ENCODE measurements at places on chromosomes 1 and 21.

- DNase-seq, result no peak
These were observed 29.8 kb upstream of the KIAA0040 start for GRCh38 chr1:175222296-175222938.

- DNase-seq, result no peak
These were observed 1532.1 kb upstream of the TPTE start for GRCh38 chr21:8989261-8989711.

DNA sequence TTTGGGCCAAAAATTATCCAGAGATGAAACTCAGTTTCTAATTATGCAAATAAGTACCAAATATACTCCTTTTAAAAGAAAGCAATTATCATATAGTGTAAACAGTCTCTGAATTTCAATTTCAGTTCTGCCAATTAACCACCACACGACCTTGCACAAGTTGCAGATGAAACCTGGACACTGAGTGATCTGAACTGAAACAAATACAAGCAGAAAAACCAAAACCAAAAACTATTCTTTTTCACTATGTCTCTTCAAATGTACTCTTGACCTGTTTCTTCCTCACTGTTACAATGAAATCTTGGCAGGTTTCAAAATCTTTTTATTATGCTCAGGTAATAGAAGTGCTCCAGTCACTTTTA is 79.2 kb downstream of the TYW3 start:
- no peak for DNase-seq

- no peak for DNase-seq
These were observed 99.6 kb downstream of the ZBTB18 start for GRCh38 chr1:244150665-244151064.

DNA sequence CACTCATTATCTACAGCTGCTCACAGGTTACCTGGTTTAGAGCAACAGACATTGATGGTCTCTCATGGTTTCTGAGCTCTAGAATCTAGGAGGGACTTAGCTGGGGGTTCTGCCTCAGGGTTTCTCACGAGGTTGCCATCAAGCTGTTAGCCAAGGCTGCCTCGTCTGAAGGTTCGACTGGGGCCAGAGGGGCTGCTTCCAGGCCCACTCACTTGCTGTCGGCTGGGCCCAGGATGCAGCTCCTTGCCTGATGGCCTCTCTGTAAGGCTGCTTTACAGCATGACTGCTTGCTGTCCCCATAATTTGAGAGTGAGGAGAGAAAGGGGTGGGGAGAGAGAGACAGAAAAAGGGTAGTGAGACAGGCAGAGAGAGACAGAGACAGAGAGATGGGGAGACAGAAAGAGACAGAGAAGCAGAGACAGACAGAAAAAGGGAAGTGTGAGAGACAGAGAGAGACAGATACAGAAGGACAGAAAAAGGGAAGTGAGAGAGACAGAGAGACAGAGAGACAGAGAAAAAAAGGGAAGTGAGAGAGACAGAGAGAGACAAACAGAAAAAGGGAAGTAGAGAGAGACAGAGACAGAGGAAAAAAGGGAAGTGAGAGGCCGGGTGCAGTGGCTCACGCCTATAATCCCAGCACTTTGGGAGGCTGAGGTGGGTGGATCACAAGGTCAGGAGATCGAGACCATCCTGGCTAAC is 106.8 kb upstream of the C1orf174 start:
- DNase-seq, result no peak

GRCh38 chr1:23639460-23640095 is 52.0 kb upstream of the RPL11 start:
- DNase-seq, result peak; percentile 60

DNA sequence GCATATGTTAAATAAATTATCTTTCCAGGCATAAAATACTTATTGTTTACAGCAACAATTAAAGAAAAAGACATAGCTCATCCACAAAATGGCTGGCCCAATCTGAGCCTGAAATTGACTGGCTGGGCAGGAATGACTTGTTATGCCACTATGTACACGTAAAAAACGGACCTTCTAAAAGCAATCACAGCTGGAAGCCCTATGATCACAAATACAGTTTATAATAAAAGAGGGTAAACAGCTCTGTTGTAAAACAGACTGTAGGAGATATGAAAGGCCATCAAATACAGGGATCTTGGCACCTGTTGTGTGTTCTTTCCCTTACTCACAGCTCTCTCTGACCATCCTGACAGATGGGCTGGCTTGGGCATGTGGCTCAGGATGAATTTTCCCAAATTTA is 70.5 kb upstream of the DMRTA2 start:
- DNase-seq, result no peak

Measured in muscle of leg (tissue), 16 donors.